Purkinje cell (primary cell): ENCODE measurements at places on chromosomes 1 and 21. TPM values are rescaled to one million over a fixed set of nuclear protein-coding genes. Genes with fewer than 3 reads are reported as not detected.

Gene BCL2L15
- polyA plus RNA-seq = not detected in 2 replicates

Gene IL19
- polyA plus RNA-seq = not detected in 2 replicates

Gene NPL
- polyA plus RNA-seq = 29.6 and 32.6 TPM in 2 replicates

Gene NR5A2
- 0.23 and 0.39 TPM in 2 replicates for polyA plus RNA-seq

Gene TTC34
- polyA plus RNA-seq = 0.04 and 0.55 TPM in 2 replicates

Gene AKR7A2
- polyA plus RNA-seq = 3.7 and 11.6 TPM in 2 replicates

Gene CR1
- not detected in 2 replicates for polyA plus RNA-seq

Gene NVL
- 14.9 and 16.4 TPM in 2 replicates for polyA plus RNA-seq

Gene KRTAP12-2
- not detected in 2 replicates for polyA plus RNA-seq

Gene CFHR1
- polyA plus RNA-seq = not detected in 2 replicates

Gene PTCH2
- polyA plus RNA-seq = 0.46 and 0.76 TPM in 2 replicates

Gene KCNA3
- not detected in 2 replicates for polyA plus RNA-seq

Gene LCE2B
- polyA plus RNA-seq = not detected in 2 replicates

Gene TMIGD3
- not detected in 2 replicates for polyA plus RNA-seq

Gene CAMK1G
- polyA plus RNA-seq = 3.0 and 12.7 TPM in 2 replicates

Gene HPDL
- polyA plus RNA-seq = not detected in 2 replicates

Gene ABCA4
- polyA plus RNA-seq = not detected in 2 replicates

Gene BNIPL
- polyA plus RNA-seq = 0.26 and 0.60 TPM in 2 replicates

Gene PRDM16
- not detected in 2 replicates for polyA plus RNA-seq

Gene RPTN
- not detected in 2 replicates for polyA plus RNA-seq

Gene ILDR2
- 10.8 and 14.1 TPM in 2 replicates for polyA plus RNA-seq

Gene FCN3
- polyA plus RNA-seq = not detected in 2 replicates

Gene JAM2
- polyA plus RNA-seq = 10.5 and 17.5 TPM in 2 replicates

Gene FCMR
- not detected in 2 replicates for polyA plus RNA-seq

Gene HES3
- not detected in 2 replicates for polyA plus RNA-seq

Gene SMYD2
- polyA plus RNA-seq = 18.3 and 55.9 TPM in 2 replicates

Gene RHCE
- polyA plus RNA-seq = 1.6 and 2.1 TPM in 2 replicates

Gene PLA2G2D
- polyA plus RNA-seq = 0.55 TPM in 1 of 2 replicates, not detected in the other

Gene NTNG1
- 4.9 and 9.0 TPM in 2 replicates for polyA plus RNA-seq

Gene SHISAL2A
- polyA plus RNA-seq = 1.7 TPM in 1 of 2 replicates, not detected in the other

Gene LSS
- polyA plus RNA-seq = 1.9 and 2.4 TPM in 2 replicates

Gene PADI1
- not detected in 2 replicates for polyA plus RNA-seq

Gene CELA3A
- polyA plus RNA-seq = not detected in 2 replicates

Gene SNAPIN
- 43.2 and 43.3 TPM in 2 replicates for polyA plus RNA-seq

Gene TDRD10
- polyA plus RNA-seq = not detected in 2 replicates

Gene MYOG
- not detected in 2 replicates for polyA plus RNA-seq

Gene NOS1AP
- 0.69 and 4.8 TPM in 2 replicates for polyA plus RNA-seq

Gene PROX1
- polyA plus RNA-seq = 0.26 and 1.8 TPM in 2 replicates

Gene KCNA2
- polyA plus RNA-seq = 55.5 and 87.7 TPM in 2 replicates

Gene IL23R
- polyA plus RNA-seq = not detected in 2 replicates

Gene EPS8L3
- not detected in 2 replicates for polyA plus RNA-seq

Gene LHX8
- not detected in 2 replicates for polyA plus RNA-seq

Gene UTS2
- polyA plus RNA-seq = not detected in 2 replicates

Gene SPRR2A
- not detected in 2 replicates for polyA plus RNA-seq

Gene F5
- 0.07 and 1.4 TPM in 2 replicates for polyA plus RNA-seq

Gene PDXK
- 12.9 and 14.2 TPM in 2 replicates for polyA plus RNA-seq

Gene DCST2
- polyA plus RNA-seq = not detected in 2 replicates

Gene SPATA46
- not detected in 2 replicates for polyA plus RNA-seq

Gene OR2L5
- polyA plus RNA-seq = not detected in 2 replicates

Gene ARTN
- 0.36 TPM in 1 of 2 replicates, not detected in the other for polyA plus RNA-seq

Gene FAM20B
- 15.2 and 19.3 TPM in 2 replicates for polyA plus RNA-seq

Gene SRGAP2
- polyA plus RNA-seq = 338 and 340 TPM in 2 replicates

Gene AUNIP
- polyA plus RNA-seq = 4.3 TPM in 1 of 2 replicates, not detected in the other

Gene UBAP2L
- 32.3 and 44.5 TPM in 2 replicates for polyA plus RNA-seq

Gene NHLH2
- polyA plus RNA-seq = 7.6 and 8.8 TPM in 2 replicates

Gene S100A1
- polyA plus RNA-seq = not detected in 2 replicates

Gene CYP4Z1
- 0.67 and 4.8 TPM in 2 replicates for polyA plus RNA-seq

Gene FAM177B
- 1.0 and 1.9 TPM in 2 replicates for polyA plus RNA-seq

Gene CLEC20A
- polyA plus RNA-seq = 0.79 TPM in 1 of 2 replicates, not detected in the other
